ENCODE measurements at places on chromosomes 3 and 15. TPM values are rescaled to one million over a fixed set of nuclear protein-coding genes. Genes with fewer than 3 reads are reported as not detected.

C3orf70 gene
- total RNA-seq, result 17.7 TPM

GABRR3 gene
- not detected for total RNA-seq

DNA sequence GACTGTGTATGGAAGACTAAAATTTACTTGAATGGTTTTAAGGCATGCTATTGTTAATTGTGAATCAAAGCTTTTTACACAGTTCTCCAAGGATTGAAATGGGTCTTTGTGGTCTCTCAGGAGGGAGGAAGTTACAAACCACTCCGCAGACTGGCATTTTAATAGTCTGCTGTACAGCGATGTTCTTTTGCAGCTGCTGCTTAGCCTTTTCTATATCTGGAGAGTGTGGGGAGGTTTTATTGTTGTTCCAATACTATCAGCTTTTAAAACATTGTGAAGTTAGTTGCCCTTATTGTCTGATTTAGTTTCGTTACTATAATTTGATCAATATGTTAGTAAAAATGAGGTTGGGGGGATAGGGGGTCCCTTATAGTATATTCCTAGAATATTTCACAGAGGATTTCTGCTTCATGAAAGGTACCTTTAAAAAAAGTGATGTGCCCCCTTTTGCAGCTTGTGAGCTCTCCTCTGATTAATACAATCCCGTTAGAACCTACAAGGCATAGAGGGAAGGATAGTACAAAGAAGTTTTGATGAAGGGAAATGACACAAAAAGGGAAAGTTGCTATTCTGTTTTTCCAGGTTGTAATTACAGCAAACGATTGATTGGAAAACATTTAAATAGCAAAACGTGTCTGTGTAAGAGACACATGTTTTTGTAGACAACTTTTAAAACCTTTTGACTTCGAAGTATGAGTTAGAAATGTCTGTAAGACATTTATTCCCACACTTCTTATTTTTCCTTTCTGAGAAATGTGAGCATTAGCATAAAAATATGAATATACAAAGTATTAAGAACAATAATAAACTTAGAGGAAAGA is 158.3 kb upstream of the CGNL1 start:
- H3K4me3 ChIP-seq, result no peak overlapping the region
- peaks cover 4% of the 10 kb centered on the region for H3K4me1 ChIP-seq
- H3K27ac ChIP-seq, result no peak overlapping the region
- H3K27me3 ChIP-seq, result no peaks in the 10 kb centered on the region
- H3K36me3 ChIP-seq, result no peaks in the 10 kb centered on the region
- DNase-seq, result no peak

DNA sequence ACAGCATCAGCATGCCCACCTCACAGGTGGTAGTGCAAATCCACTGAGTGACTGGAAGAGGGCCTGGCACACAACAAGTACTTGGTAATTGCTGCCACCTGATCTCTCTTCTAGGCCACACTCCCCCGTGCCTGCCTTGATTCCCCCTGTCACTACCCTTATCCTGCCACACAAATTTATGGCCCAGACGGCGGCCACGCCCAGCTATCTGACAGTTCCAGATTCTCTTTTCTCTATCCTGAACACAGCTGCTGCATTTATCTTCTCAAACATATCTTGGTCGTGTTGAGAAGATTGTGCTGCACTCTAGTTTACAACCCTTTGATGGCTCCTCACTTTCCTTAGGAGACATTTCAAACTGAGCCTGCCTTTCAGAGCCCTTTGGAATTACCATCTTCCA is 585.2 kb downstream of the NTRK3 start:
- H3K27me3 ChIP-seq, result no peaks in the 10 kb centered on the region
- no peak for DNase-seq
- no peaks in the 10 kb centered on the region for H3K4me1 ChIP-seq
- no peak overlapping the region for H3K4me3 ChIP-seq
- no peak overlapping the region for H3K27ac ChIP-seq

GRCh38 chr3:45103753-45104714 is 42.1 kb downstream of the CDCP1 start:
- H3K4me3 ChIP-seq, result no peak overlapping the region
- no peaks in the 10 kb centered on the region for H3K4me1 ChIP-seq
- no peak for DNase-seq
- no peaks in the 10 kb centered on the region for H3K27me3 ChIP-seq
- H3K27ac ChIP-seq, result no peak overlapping the region

DNA sequence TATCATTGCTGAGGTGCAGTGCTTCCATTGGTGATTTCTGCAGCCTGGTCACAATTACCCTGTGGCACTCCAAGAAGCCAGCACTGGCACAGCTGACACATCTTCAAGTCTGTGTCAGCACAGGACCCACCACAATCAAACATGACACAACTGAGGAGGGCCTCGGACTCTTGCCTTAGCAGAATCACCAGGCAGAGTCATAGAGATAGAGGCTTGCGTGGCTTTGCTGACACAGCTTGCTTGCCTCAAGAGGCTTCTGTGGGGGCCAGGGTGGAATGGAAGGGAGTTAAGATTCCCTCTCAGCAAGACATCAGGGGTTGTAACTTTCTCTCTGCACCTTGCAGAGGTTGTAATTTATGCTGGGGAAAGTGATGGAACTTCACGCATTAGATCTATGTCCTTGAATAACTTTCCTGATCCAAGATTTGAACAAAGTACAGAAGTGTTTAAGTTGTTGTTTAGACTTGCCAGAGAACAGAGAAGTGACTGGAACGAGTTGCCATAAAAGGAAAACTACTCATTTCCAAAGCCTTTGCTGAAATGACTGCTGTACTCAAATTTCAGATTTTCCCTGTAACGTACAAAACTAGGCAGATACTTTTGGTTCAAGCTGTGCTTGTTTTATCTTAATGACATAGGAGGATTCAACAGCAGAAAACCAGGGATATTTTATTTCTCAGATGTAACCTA is 170.7 kb downstream of the DIPK2A start:
- no peaks in the 10 kb centered on the region for H3K27me3 ChIP-seq
- H3K36me3 ChIP-seq, result no peaks in the 10 kb centered on the region
- no peak overlapping the region for H3K4me3 ChIP-seq

GRCh38 chr3:123347691-123348264 is 101.1 kb downstream of the ADCY5 start:
- H3K27me3 ChIP-seq, result no peaks in the 10 kb centered on the region
- no peak overlapping the region for H3K4me3 ChIP-seq
- peaks cover 16% of the 10 kb centered on the region for H3K4me1 ChIP-seq
- H3K27ac ChIP-seq, result no peak overlapping the region
- no peak for DNase-seq
- no peaks in the 10 kb centered on the region for H3K36me3 ChIP-seq

DNA sequence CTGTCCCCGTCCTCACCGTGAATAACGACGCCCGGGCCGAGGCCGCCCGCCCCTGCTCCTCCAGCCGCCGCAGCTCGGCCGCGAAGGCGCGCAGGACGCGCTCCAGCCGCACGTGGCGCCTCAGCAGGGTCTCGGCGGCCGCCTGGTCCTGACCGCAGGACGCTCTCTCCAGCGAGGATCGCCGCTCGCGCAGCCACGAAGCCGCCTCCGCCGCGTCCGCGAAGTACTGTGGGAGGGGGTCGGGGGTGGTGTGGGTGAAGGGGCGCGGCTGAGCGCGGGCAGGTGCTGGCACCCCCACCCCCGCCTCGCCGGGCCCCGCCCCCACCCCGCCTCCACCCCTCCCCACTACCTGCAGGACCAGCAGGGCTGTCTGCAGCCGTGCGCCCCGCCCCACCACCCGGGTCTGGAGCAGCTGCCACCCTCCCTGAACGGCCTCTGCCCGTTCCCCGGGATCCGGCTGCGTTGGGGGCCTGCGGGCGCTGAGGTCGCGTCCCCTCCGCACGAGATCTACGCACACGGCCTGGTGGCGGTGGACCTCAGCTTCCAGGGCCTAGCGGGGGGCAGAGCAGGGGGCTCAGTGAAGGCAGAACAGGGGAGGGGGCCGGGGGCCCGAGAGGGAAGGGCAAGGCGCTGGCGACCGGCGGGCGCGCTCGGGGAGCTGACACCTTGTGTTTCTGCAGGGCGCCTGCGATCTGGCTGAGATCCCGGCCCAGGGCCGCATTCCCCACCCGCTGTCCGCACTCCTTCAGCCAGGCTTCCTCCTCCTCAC is 11.7 kb downstream of the SPTBN5 start:
- DNase-seq, result peak; percentile 48
- no peaks in the 10 kb centered on the region for H3K36me3 ChIP-seq
- no peaks in the 10 kb centered on the region for H3K27me3 ChIP-seq
- peaks cover 5% of the 10 kb centered on the region for H3K4me1 ChIP-seq
- H3K27ac ChIP-seq, result no peak overlapping the region

GRCh38 chr3:160052385-160053047 is 63.9 kb downstream of the IL12A start:
- H3K27ac ChIP-seq, result no peak overlapping the region
- H3K4me3 ChIP-seq, result no peak overlapping the region
- no peaks in the 10 kb centered on the region for H3K27me3 ChIP-seq
- no peaks in the 10 kb centered on the region for H3K36me3 ChIP-seq
- no peak for DNase-seq
